Activated B cell treated with CpG ODN at 0.5 μM for 24 hours (primary cell): ENCODE measurements at places on chromosomes 6 and 20.

DNA sequence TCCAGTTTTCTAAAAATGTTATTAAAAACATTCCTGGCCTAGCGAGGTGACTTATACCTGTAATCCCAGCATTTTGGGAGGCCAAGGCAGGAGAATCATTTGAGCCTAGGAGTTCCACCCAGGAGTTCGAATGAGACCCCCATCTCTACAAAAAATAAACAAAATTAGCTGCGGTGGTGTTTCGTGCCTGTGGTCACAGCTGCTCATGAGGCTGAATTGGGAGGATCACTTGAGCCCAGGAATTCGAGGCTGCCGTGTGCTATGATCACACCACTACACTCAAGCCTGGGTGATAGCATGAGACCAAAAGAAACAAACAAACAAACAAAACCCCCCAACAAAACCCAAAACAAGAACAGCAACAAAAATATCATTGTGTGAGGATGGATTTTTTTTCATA is 19.8 kb upstream of the POLR1H start:
- H3K27ac ChIP-seq = no peak overlapping the region
- no peaks in the 10 kb centered on the region for H3K4me1 ChIP-seq
- no peaks in the 10 kb centered on the region for H3K27me3 ChIP-seq
- H3K36me3 ChIP-seq = peaks cover 5% of the 10 kb centered on the region

DNA sequence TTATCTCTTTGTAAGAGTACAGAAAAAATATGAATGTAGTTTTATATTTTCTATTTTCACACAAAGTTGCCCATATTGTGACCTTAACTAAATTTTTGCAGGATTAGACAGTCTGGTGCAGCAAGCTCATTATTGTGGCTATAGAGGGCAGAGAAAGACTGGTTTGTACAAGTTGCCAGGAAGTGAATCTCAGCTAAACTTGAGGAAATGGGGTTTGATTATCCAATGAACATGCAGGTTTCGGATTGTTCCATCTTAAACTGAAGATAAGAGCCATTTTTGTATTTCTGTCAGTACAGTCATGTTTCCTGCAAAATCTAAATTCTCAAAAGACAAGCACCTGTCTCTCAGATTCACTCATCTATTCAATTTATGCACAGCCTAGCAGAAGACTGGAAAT is 390.9 kb downstream of the MMUT start:
- no peaks in the 10 kb centered on the region for H3K4me1 ChIP-seq
- no peaks in the 10 kb centered on the region for H3K36me3 ChIP-seq
- no peaks in the 10 kb centered on the region for H3K27me3 ChIP-seq
- H3K4me3 ChIP-seq = no peak overlapping the region

DNA sequence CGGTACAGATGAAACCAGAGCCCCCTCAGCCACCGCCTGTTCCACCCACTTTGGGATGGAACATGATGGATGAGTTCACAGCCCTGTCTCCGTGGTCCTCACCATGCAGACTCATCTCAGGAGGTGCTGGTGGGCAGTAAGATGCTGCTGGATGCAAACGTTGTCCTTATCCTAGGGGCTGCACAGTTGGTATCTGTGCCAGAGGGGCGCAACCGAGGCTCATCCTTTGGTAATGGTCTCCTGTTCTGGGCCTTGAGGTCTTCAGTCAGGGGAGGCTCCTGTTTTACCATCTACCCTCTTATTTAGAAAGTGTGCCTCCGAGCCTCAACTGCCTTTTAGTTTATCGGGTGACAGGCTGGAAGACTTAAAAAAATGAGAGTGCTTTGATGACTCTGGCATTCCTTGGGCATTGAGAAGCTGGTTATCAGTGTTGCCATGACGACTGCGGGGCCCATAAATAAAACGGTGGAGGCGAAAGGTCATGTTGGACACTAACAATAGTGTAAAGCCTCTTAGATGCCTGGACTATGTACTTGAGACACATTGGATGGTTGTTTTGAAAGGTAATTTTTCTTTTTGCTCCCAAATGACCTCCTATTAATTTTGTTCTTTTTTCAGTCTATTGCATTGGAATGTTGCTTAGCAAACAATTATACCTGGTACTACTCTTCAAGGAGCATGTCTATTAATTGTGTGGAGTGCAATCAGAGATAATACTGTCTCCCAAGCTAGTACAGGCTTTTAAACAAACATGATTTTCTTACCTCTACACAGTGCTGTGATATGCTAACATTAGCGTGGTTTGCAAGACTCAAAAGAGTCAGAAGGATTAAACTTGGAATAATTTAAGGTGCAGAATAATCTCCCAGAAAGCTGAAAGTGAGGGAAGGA is 74.2 kb upstream of the DSP start:
- H3K27me3 ChIP-seq = peaks cover 9% of the 10 kb centered on the region
- no peak for DNase-seq
- H3K27ac ChIP-seq = no peak overlapping the region
- no peak overlapping the region for H3K4me3 ChIP-seq

- no peak overlapping the region for H3K4me3 ChIP-seq
- no peak overlapping the region for H3K27ac ChIP-seq
- no peaks in the 10 kb centered on the region for H3K27me3 ChIP-seq
- H3K4me1 ChIP-seq = peaks cover 2% of the 10 kb centered on the region
- DNase-seq = no peak
Observed at GRCh38 chr20:25000268-25000801, 7.8 kb upstream of the APMAP start.
